Renal cortical epithelial cell (primary cell): ENCODE measurements at places on chromosomes 11 and 22. TPM values are rescaled to one million over a fixed set of nuclear protein-coding genes. Genes with fewer than 3 reads are reported as not detected.
A peak's percentile ranks its signal among the peaks of the same experiment; 100 is the strongest.

Gene POLA2
- total RNA-seq, result 3.2 and 7.1 TPM in 2 replicates

Gene CENPM
- total RNA-seq, result 1.8 and 10.8 TPM in 2 replicates

Gene ZP1
- total RNA-seq, result not detected in 2 replicates

Gene ANGPTL5
- not detected in 2 replicates for total RNA-seq

Gene SDHD
- total RNA-seq, result 126 and 185 TPM in 2 replicates

Gene SPCS2
- total RNA-seq, result 17.0 and 46.3 TPM in 2 replicates

Gene KRTAP5-2
- total RNA-seq, result not detected in 2 replicates

Gene TRIM44
- total RNA-seq, result 8.9 and 24.1 TPM in 2 replicates

Gene TTLL12
- 28.8 and 34.4 TPM in 2 replicates for total RNA-seq

Gene DDI1
- total RNA-seq, result not detected in 2 replicates

Gene GPHA2
- not detected in 2 replicates for total RNA-seq

Gene POU2AF1
- not detected in 2 replicates for total RNA-seq

Gene RIC3
- 2.4 and 6.1 TPM in 2 replicates for total RNA-seq

- no peak for DNase-seq
Observed at GRCh38 chr11:16618431-16618830, 120.0 kb upstream of the C11orf58 start.

DNA sequence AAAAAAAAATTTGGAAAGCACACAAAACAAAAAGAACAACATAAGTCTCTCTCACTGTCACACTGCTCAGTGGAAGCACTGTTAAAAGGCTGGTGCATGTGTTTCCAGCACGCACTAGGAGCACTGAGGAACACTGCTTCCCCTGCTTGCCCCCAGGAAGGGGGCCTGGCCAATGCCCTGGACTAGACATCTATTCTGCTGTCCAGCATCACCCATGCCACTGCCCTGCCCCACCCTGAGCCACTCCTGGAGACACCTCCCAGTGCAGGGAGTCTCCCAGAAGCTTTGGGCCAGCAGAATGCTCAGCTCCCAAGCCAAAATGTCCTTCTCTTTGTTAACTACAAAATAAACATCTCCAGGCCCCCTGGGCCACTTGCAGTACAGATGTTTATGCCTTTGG is 49.7 kb upstream of the EMID1 start:
- no peak for DNase-seq

- DNase-seq, result no peak
Observed at GRCh38 chr11:24731554-24731953, 234.7 kb downstream of the LUZP2 start.

DNA sequence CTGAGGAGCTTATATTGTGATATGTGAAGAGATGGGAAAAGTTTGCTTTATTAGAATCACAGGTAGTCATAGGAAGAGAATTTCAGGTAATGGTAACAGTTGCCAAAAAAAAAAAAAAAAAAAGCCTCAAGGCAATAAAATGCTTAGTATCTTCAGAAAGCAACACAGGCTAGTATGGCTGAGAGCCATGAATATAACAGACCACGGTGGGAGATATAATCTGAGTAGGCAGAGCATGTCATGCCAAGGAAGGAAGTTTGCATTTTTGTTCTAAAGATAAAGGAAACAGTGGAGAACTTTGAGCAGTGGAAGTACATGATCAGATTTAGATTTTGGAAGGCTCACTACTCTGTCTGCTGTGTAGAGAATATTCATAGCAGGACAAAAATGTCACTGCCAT is 211.4 kb downstream of the ETS1 start:
- no peak for DNase-seq

DNA sequence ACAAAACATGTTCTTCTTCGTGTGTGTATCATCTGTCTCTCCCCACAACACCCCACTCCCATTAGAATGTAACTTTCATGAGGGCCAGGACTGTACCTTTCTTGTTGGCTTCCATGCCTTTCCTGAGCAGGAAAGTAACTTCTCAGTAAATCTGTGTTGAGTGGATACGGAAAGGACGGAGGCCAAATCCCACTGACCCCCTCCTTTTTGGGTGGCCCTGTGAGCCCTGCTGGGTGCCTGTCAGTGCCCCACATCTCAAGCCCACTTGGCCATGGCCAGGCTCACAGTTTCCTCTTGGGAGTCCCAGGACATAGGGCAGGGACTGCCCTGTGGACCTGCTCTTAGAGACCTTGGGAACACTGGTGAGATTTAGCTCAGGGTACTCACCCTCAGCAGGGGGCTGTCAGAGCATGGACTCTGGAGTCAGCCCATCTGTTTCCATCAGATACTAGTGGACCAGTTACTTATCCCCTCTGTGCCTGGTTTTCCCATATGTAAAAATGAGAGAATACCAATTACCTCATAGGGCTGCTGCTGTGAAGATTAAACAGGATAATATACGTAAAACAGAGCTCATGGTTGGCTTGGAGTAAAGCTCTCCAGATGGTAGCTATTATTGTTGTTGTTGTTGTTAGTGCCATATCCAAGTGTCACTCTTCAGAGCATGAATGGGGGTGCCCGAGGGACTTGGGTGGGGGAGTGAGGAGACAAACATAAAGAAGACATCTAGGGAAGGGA is 1.0 kb upstream of the C11orf96 start:
- DNase-seq, result no peak

DNA sequence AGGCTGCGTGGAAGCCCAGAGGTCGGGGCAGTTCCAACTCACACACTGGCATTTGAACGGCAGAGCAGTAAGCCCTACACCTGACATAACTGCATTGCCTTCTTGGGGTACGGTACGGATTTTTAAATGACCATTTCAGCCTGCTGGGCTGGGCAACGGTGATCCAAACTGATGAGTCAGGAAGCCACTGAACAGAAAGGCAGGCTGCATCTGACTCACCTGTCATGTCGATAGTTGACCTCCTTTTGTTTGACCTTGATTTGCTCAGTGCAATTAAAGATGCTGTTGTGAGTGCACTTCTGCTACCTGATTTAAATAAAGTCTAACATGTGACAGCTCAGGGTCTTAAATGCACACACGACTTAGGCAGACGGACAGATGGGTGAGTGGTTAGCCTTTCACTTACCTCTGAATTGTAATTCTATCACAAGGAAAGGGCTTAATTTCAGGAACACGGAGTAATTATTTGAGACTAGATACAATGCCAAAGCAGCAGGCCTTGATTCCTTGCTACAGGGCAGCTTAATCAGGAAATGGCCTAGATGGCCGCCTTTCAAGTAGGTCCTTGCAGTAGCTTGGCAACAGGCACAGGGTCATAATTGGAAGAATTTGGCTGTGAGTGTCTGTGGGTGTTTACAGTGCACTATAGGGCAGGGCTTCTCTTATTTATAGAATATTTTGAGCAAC is 52.2 kb downstream of the BMAL1 start:
- DNase-seq, result peak; percentile 58

GRCh38 chr22:25701056-25701780 is 40.8 kb upstream of the MYO18B start:
- DNase-seq, result no peak

- no peak for DNase-seq
Observed at GRCh38 chr11:72012897-72013721, 14.4 kb downstream of the IL18BP start.

DNA sequence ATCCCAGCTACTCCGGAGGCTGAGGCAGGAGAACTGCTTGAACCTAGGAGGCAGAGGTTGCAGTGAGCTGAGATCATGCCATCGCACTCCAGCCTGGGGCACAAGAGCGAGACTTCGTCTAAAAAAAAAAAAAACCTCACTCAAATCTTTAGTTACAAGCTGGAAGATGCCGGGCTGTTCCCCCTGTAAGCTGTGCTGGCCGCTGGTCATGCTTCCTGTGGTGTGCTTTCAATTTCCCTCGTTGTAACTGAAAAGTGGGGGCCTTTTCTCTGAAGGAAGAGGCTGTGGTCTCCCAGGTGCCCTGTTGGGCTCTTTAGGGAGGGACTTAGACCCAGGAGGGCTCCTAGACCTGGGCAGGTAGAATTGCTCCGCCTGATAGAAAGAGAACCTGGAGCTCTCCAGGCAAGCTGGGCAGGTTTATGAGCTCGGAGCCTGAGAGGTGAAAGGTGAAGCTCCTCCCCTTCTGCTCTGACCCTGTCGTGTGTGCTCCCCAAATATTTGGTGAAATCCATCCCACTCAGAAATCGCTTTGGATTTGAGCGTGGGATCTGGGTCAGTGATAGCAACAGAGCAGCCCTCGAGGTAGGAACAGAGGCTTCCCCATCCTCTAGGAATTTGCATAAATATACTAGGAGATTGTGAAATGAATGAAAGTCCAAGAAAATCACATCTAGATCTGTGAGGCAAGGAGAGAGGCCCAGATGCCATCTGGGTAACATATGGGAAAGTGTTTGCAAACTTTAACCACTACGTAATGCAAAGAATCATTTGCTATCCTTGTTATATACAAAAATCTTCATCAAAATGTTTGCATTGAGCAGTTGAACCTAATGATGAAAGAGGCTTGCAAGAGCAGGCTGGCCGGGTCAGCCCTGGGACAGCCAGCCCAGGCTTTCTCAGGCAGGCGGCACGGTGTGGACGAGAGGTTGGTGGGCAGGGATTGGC is 154.3 kb downstream of the FBXO7 start:
- no peak for DNase-seq

DNA sequence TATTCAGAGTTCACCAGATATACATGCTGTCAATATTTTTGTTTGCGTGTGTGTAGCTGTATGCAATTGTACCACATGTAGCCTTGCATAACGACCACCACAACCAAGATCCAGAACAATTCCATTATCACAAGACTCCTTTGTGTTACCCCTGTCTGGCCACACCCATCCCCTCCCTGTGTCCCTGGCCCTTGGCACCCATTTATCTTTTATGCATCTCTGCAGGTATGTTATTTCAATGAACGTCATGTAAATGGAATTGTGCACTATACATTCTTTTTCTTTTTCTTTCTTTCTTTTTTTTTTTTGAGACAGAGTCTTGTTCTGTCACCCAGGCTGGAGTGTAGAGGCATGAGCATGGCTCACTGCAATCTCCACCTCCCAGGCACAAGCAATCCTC is 9.7 kb upstream of the PAFAH1B2 start:
- DNase-seq, result no peak

DNA sequence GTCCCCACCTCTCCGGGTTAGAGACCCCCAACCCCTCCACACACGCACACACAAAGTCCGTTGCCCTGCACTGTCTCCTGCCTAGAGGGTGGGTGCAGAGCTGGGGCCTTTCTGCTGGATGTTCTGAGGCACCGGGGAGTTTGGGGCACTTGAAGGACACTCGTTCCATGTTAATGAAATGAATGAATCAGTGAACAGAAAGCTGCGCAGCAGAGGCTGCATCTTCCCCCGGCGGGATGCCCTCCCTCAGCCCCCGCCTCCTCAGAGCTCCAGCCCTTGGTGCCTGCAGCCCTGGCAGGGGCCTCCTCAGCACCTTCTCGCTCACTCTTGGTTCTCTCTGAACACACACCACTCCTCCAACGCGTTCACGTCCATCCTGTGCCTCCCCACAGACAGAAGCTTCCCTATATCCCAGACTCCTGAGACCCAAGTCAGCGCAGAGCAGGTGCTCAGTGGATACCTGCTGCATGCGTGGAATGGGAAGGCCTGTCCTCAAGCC is 611.9 kb downstream of the TBC1D22A start:
- DNase-seq, result no peak

DNA sequence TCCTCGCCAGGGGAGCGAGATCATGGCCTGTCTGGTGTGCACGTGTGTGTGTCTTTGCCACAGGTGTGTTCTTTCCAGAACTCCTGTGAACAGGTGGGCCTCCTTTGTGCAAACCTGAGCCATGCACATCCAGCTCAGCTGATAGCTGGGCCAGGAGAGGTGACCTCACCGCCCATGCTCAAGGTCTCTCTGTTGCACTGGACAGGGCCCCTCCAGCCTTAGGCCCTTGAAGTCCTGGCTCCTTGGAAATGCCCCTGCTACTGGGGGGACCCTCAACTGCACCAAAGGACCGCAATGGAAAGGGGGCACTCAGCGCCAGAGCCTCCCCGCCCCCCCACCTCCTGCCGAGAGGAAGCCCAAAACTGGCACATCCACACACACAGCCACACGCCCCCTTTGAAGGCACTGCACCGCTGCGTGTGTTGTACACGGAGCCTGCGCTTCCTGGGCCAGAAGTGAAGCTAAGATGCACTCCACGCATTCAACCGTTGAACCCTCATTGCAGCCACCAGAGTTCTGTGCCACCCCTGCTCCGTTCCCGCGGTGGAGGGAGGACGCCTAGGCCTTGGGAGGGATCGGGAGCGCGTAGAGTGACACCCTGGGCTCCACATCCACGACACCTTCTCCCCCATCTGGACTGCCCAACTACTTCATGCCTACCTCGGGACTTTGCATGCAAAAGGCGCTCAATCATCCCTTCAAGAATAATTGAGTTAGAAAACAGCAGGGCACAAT is 16.4 kb upstream of the IL2RB start:
- no peak for DNase-seq

DNA sequence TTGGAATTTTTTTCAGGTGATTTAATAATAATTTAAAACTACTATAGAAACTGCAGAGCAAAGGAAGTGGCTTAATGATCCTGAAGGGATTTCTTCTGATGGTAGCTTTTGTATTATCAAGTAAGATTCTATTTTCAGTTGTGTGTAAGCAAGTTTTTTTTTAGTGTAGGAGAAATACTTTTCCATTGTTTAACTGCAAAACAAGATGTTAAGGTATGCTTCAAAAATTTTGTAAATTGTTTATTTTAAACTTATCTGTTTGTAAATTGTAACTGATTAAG is 3.4 kb downstream of the MALAT1 start:
- no peak for DNase-seq

DNA sequence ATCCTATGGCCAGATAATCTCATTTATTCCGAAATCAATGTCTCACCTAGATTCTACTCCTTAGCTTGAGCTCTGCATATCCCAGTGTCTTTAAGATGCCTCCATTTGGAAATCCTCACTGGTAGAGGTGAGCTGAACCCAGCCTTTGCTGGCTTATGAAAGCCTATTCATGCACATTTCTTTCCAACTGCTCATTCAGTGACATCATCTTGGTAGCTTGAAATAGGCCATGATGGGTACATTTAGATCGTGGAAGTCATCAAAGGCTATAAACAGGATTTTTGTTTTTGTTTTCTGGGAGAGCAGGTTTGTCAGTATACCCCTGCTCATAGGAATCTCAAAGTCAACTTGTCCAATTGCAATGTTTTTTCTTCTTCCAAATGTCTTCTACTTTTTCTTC is 6.0 kb downstream of the NXPE1 start:
- no peak for DNase-seq

DNA sequence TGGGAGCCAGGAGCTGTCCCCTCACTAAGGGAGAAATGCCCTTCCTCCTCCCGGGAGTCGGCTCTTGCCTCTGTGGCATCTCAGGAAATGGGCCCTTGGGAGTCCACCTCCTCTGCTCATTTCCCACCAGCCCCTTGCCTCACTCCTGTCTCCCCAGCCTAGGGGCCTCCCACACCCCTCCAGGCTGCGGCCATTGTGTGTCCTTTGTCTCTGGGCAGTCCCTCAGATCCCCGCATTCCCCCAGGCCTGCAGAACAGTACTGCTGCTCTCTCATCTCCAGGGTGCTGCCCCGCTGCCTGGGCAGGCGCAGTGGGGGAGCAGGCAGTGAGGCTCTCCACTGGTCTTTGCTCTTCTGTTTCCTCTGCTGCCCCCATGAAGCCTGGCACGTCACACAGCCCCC is 25.0 kb downstream of the ADA2 start:
- no peak for DNase-seq

GRCh38 chr11:69081180-69081579 is 32.4 kb downstream of the TPCN2 start:
- no peak for DNase-seq
